ENCODE measurements at places on chromosomes 7 and 10.

- DNase-seq, result no peak
Observed at GRCh38 chr10:128071417-128071782, 54.8 kb downstream of the MKI67 start.

GRCh38 chr10:61830846-61831273, 70.6 kb upstream of the ARID5B start:
- no peak for DNase-seq

- DNase-seq, result no peak
Observed at GRCh38 chr7:114021135-114021534, 102.3 kb upstream of the PPP1R3A start.

DNA sequence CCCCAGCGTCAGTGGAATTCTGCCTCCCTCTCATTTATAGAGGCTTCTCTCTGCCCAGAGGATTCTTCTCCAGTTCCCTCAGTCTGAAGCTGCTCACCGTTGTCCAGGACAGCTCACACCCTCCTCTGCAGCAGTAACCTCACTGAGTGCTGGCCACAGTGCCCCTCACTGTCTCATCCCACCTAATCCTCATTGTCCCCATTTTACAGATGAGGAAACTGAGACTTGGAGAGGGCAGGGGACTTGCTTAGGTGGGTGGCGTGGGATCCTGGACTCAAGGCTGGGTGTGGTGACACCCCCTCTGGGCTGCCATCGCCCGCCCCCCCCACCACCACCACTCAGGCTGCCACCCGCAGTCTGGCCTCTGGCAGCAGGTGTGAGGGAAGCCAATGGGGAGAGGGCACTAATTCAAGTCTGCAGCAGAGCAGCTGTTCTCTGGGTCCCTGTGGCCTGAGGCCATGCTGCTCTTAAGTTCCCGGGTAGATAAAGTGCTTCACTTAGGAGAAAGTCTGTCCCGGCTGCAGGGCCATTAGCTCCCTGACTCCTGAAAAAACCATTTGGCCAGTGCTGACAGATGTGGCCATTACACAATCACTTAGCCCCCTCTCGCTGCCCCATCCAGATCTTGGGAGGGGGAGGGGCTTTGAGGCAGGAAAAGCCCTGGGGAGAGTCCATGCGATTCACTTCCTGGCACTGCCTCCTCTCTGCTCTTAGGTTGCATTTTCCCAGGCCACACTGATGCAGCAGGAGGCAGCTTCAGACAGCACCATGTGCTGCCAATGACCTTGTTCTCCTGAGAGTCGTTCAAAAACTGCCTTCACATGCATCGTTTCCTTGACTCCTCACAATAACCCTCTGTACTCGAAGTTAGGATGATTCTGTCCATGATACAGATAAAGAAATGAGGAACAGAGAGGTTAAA, 36.3 kb downstream of the DRGX start:
- DNase-seq, result no peak

DNA sequence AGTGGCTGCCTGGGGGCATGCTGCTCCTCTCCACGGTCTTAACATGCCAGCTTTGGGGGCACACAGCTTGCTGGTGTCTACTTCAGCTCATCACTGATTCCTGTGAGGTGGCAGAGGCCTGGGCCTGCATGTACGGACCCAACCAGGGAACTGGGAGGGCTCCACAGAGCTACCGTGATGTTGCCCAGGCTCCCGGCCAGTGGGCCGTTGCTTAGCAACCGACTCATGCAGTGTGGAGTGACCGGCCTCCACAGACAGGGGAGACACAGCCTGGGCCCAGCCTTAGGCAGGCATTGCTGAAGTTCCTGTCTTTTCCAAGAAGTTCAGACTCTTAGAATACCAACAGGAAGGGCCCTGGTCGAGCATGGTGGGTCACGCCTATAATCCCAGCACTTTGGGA, 25.8 kb upstream of the SH2B2 start:
- DNase-seq, result no peak

GRCh38 chr7:79329464-79329863, 124.0 kb downstream of the MAGI2 start:
- no peak for DNase-seq

- no peak for DNase-seq
Observed at GRCh38 chr10:24382979-24383663, 174.2 kb downstream of the KIAA1217 start.

DNA sequence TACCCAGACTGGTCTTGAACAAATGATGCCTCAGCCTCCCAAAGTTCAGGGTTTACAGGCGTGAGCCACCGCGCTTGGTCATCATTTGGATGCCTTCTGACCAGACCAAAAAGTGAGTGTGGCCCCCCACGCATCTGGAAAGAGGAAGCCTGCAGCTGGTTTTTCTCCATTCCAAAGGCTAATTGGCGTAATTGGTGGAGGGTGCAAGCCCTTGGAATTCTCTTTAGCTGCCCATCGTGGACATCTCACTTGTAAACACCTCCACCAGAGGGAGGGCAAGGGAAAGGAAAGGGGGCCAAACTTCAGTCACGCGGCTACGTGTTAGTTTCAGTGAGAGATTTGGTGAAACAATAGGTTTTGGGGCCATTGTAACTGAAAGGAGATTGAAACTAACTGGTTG, 4.1 kb upstream of the ARHGAP21 start:
- no peak for DNase-seq

DNA sequence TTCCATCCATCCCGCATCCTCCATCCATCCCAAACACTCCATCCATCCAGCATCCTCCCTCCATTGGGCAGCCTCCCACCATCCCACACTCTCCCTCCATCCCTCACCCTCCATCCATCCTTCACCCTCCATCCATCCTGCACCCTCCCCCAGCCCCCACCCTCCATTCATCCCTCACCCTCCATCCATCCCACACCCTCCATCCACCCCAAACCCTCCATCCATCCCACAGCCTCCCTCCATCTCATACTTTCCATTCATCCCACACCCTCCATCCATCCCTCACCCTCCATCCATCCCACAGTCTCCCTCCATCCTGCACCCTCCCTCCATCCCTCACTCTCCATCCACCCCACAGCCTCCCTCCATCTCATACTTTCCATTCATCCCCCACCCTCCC, 60.4 kb downstream of the FOXI2 start:
- peak; percentile 7 for DNase-seq

DNA sequence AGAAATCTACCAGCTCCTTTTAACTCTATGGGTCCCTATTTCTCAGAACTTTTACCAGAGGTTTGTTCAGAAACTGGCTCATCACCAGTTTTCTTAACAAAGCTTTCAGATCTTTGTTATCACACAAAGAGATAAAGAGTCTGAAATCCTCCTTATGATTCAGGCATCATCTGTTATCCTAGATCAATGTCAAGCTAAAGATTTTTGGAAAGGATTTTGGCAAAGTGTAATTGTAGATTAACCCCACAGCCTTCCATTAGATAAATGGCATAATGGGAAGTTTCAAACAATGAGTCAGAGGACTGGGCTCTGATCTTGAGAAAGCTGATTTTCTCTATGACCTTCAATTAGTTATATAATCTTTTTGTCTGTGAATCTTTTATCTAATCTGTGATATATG, 192.2 kb downstream of the NXPH1 start:
- DNase-seq, result no peak

DNA sequence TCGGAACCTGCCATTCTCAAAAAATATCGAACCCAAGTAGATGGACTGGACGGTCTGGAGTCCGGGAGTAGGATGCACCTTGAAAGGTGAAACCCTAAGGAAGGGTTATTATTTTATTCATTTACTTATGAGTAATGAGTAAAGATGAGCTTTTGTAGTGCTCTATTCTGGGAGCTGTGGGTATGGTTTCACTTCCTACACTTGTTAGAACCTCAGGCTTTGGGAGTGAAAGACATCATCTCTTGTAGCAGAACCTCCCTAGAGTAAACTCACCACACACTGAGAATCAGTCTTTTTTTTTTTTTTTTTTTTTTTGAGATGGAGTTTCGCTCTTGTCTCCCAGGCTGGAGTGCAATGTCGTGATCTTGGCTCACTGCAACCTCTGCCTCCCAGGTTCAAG, 389.4 kb upstream of the AUTS2 start:
- no peak for DNase-seq

- DNase-seq, result peak; percentile 4
Observed at GRCh38 chr7:117048882-117049281, 95.6 kb downstream of the ST7 start.

- no peak for DNase-seq
Observed at GRCh38 chr7:2497500-2498336, 21.5 kb upstream of the GRIFIN start.

- DNase-seq, result no peak
Observed at GRCh38 chr7:70807650-70808049, 324.3 kb upstream of the GALNT17 start.

DNA sequence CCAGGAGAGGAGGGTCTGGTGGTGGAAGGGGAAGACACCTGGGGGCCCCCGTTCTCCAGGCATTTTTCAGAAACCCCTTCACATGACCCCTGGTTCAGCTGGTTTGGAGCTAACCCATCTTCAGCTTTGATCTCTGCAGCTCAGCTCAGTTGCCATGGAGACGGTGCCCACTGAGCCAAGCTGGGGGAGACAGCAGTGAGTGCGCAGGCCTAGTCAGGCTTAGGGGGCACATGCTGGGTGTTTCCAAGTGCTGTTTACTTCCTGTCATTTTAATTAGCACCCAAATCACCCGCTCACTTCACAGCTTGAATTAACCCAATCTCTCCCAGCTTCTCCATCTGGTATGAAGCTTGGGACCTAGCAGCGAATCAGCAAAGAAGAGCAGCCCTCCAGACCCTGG, 9.0 kb downstream of the SPOCK2 start:
- peak; percentile 68 for DNase-seq

DNA sequence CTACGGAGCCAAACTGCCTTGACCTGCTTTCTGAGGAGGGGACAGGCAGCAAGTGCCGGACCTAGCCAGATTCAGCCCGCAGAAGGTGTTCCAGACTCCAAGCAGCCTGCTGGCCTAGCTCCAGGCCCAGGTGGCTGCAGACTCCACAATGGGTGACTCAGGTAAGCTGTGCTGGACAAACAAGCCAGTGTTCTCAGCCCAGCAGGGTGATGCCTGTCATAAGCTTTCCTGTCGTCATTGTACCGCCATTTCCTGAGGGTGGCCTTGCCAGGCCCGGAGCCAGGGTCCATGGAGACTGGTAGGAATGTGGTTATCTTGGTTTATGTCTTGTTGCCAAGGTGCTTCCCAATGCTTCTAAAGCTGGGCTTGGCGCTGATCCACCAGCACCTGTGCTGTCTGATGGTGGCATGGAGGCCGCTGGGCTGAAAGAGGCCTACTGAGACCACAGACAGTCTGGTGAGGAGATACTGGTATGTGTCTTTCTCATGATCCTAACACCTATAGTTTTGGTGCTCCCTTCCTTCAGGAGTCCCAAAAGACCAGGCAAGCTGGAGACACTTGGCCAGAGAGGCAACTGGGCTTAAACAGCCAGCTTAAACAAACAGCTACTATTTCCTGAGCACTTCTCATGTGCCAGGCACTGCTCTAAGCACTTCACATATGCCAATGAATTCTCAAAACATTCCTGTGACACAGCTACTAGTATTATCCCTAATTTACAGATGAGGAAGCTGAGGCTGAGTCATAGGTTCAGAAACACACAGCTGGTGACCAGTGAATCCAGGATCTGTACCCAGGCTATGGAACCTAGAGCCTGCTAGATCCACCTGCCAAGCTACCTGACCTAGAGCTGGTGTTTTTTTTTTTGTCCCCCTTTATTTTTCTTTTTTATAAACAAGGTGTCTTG, 42.0 kb downstream of the ZC3HC1 start:
- no peak for DNase-seq

GRCh38 chr10:86218160-86218559, 148.4 kb downstream of the GRID1 start:
- no peak for DNase-seq

- DNase-seq, result no peak
Observed at GRCh38 chr10:95758351-95759025, 2.5 kb downstream of the ENTPD1 start.

GRCh38 chr7:55575733-55576132, 3.4 kb upstream of the VOPP1 start:
- no peak for DNase-seq

DNA sequence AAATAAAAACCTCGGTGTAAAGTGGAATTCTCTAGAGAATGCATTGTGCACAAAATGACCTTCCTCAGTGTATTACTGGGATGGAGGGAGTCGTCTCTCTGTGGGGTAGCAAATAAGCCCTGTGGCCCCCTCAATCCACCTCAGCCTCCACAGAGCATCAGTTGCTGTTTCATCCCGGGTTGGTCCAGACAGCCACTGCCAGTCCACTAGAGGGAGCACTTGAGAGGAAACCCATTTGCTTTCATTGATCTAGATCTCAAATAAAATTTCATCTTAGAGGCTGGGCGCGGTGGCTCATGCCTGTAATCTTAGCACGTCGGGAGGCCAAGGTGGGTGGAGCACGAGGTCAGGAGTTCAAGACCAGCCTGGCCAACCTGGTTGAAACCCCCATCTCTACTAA, 1128.7 kb downstream of the CNTNAP2 start:
- DNase-seq, result no peak

GRCh38 chr10:71212318-71213126, at the start of gene UNC5B:
TSS of gene UNC5B (plus strand) at chr10:71212570. CDS start at chr10:71212986, 416 bp downstream.
- peak; percentile 22 for DNase-seq

GRCh38 chr10:35223016-35223415, 96.4 kb downstream of the CREM start:
- no peak for DNase-seq

DNA sequence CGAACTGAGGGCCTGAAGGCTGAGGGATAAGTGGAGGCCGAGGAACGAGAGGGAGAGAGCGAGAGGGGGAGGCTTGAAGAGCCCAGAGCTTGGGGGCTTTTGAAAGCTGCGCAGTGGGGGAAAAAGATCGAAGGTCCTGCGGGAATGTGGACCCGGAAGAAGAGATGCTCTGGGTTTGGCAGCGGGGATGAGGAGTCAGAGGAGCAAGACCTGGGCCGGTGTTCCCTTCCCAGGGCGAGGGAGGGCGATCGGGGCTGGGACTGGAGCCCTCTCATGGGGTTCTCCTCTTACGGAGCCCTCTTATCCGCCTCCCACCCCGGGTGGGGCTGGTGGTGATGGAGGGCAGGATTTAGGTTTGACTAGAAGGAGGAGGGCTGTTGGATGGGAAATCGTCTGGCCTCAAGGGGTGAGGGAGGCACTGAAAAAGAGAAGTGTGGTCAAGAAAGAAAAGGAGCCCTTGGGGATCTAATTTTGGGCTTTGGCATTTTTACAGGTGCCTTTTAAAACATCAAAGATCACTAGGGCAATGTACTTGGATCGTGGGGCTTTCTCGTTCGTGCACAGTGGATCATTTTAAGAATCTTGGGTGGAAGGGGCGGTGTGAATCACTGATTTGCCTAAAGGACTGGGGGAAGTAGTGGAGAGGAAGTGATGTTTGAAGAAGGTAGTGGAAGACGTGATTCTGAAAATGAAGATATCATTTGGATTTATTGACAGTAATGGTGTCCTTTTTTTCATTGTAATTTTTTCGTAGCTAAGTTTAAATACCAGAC, 637 bp downstream of the SAMD8 start:
- peak; percentile 36 for DNase-seq

GRCh38 chr7:50449501-50449880, 659 bp downstream of the FIGNL1 start:
- no peak for DNase-seq

- DNase-seq, result no peak
Observed at GRCh38 chr7:68977385-68978055, 620.8 kb upstream of the AUTS2 start.

DNA sequence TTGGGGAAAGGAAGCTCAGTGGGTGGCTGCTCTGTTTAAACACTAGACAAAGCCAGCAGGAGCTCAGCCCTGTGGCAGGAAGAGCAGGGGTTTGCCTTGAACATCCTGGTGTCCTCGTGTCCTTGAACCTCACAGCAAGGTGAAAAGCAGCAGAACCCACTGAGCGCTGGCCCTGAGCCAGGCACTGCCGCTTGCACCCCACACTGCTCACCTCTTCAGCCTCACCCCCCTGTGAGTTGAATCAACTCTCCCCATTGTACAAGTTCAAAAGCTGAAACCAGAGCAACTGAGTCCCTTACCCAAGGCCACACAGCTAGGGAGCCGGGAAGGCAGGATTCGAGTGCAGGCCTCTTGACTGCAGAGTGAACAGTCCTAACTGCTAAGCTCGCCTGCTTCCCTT, 32.0 kb downstream of the SLC29A3 start:
- DNase-seq, result no peak
